ENCODE measurements at places on chromosomes 11 and 22. TPM values are rescaled to one million over a fixed set of nuclear protein-coding genes. Genes with fewer than 3 reads are reported as not detected.

DNA sequence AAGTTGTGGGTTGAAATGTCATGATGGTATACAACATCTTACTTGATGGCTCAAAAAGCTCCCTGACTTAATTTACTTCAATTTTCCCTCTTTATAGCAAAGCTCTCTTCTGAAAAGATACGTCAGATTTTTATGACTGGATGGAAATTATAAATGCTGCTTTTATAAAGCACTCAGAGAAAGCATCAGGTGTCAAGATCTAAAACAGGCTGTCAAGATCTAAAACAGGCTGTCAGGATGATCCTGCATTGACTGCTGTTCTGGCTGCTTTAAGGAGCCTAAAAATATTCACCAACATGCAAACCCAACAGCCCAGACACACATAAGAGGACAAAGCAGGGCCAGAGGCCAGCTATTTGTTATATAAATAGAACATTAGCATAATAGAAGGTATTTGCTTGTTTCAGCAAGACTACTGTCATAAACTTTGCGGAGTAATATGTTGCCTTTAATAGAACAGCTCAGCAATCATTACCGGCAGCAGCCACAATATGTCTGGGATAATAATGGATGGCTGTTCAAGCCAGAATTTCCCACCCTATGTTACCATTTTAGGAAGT lies 77.3 kb upstream of the ANO5 start:
- DNase-seq = no peak

DNA sequence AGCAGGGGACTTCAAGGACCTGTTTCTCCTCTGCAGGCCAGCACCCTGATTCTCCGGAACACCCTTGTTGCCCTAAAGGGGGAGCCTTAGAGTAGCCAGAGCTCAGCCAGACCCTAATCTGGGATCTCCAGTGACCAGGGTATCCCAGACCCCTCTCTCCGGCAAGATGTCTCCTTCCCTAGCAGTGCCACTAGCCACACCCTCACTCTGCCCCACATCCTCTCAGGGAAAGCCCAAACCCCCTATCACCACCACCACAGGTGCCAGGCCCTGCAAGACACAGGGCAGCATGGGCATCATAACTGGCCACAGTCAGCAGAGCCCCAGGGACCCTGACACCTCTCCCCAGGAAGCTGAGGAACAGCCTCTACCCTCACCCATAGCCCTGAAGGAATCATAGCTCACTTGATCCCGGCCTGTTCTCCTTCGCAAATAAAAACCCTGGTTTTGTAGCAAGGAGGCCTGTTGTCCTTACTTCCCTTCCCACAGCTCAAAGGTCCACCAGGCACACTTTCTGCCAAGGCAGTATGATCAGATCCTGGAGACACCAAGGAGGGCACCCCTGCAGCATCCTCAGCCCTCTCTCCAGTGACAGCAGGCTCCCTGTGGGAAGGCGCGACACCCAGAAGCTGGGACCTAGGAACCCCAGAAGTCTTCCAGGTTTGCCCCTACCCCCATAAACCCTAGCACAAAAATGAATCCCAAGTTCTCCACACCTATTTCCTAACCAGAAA lies 4.6 kb downstream of the CFL1 start:
- DNase-seq = no peak

DNA sequence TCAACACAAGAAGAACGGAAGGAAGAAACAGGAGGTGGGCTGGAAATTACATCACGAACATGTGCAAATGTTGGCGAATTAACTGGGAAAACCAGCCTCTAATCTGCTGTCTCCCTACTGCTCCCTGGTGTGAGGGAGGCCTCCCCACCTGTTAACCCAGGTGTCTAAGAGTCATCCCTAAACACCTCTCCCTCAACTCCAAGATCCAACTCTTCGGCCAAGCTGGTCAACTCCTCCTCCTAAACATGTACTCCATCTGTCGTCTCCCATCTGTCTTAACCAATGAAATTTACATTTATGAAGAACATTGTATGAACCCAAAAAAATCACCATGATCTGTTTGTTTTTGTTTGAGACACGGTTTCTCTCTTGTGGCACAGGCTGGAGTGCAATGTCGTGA lies 154.2 kb downstream of the LARGE1 start:
- DNase-seq = no peak

DNA sequence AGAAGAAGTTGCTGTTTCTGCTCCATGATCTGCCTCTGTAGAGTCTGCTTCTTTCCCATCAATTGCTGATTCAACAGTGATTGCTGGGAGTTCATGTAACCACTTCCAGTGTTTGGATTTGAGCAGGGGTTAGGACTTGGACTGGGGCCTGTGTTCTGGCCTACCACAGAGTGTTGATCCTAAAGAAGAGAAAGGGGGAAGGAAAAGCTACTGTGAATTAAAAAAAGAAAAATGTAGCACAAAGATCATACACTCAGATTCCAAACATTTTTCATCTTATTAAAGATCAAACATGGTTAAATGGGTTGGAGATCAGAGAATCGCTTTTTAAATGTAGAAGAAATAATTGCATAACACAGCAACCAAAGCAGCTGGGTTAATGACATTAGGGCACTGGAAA lies 67.6 kb upstream of the MTMR2 start:
- DNase-seq = peak; percentile 15

GRCh38 chr11:2846056-2846455 lies 39.5 kb downstream of the CDKN1C start:
- no peak for DNase-seq

- DNase-seq = no peak
Measured at GRCh38 chr11:115213007-115213406, 291.2 kb downstream of the CADM1 start.

The BRSK2 gene
- not detected for total RNA-seq

GRCh38 chr22:28771195-28771791 lies 1.2 kb upstream of the CCDC117 start:
- peak; percentile 17 for DNase-seq

The RNF121 gene
- total RNA-seq = 33.4 TPM

DNA sequence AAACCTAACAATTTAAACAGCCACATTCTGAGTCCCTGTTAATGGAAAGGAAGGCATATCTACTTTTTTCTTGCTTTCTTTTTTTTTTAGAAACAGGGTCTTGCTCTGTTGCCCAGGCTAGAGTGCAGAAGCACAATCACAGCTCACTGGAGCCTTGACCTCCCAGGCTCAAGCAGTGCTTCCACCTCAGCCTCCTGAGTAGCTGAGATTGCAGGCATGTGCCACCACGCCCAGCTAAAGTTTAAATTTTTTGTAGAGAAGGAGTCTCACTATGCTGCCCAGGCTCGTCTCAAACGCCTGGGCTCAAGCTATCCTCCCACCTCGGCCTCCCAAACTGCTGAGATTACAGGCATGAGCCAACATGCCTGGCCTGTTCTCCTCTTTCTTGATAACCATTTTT lies 25.4 kb downstream of the ARFGAP3 start:
- DNase-seq = no peak

GRCh38 chr11:43908191-43908590 lies 27.6 kb downstream of the ALKBH3 start:
- DNase-seq = no peak

The SCGB1A1 gene
- not detected for total RNA-seq

The SDF2L1 gene
- 44.7 TPM for total RNA-seq

DNA sequence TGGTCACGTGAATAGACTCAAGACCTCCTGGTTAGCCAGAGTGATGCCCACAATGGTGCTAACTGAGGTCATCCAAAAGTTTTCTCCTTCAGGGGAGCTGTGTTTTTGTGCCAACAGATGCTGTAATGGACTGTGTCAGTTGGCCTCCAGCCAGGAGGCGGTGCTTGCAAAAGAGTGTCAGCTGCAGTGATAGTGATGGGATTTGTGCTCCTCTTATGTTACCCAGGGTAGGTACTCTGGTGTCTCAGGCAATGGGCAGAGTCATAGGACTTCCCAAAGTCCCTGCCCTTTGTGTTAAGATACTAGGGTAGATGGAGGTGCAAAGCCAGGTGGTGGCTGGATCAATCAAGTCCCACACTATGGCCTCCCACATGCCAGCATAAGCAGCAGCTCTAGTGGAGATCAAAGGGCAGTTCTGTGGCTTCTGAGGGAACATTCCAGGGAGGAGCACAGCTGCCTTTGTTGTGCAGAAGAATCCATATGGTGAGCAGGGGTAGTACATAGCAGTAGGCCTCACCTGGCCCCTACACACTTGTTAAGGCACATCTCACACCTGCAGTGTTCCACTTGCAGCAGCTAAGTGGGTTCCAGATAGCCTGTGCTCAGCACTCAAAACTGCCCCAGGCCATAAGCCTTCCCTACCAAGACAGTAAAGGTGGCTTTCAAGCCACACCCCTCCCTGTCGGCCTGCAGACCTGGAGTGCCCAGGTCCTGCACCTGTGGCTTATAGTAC lies 9.4 kb upstream of the FANCF start:
- DNase-seq = peak; percentile 56

GRCh38 chr11:12754582-12755234 lies 80.5 kb downstream of the TEAD1 start:
- DNase-seq = peak; percentile 40

GRCh38 chr11:134645576-134645975 lies 233.5 kb upstream of the B3GAT1 start:
- DNase-seq = no peak

GRCh38 chr11:17811352-17811751 lies 76.8 kb downstream of the KCNC1 start:
- no peak for DNase-seq

The CLDN5 gene
- total RNA-seq = not detected

DNA sequence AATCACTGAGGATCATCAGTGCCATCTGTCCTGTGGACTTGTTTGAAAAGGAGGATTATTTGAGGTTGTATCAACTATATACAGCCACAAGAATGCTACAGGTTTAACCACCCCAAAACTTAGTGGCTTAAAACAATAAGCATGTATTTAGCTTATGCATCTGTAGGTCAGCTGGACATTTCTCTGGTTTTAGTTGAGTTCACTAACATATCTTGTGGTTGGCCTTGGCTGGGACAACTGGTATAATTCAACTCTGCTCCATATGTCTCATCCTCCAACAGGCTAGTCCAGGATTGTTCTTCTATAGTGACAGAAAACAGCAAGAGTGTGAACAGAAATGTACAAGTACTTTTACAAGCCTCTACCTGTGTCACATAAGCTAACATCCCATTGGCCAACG lies 49.9 kb upstream of the SOX6 start:
- no peak for DNase-seq

The PHOX2A gene
- not detected for total RNA-seq

DNA sequence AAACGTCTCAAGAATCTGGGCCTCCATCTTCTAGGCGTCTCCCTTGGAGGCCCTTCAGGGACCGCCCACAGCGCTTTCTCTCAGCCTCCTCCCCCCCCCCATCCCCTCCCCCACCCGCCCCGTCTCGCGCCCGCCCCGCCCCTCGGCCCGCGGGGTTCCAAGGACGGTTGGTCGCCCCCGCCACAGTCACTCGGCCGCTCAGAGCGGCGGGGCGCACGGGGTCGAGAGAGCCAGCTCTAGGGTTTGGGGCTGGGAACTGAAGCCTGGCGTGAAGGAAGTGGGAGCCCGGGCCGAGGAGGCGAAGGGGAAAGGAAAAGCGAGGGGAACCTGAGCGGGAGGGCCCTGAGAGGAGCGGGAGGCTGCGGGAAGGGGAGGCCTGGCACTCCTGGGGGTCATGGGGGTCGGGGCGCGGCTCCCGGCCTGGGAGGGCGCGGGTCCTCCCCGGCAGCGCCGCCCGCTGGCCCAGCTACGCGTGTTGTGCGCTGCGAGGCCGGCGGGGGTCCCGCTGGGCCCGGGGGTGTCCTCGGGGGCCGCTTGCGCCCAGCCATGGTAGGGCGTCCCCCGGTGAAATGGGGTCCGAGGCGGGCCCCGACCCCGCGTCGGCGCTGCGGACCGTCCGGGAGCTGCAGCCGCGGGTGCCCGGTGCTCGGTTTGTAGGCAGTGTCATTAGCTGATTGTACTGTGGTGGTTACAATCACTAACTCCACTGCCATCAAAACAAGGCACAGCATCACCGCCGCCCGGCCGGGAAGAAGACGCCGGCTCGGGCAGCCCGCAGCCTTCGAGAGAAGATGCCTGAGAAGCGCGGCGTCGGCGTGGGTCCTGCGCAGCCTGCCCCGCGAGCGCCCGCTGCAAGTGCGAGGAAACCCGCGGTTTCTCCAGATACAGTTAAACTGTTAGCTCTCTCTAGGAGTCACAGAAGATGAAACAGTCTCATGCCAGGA lies at the start of gene BTG4:
BTG4 (minus strand) TSS at position 91 of the 944 bp plus-strand sequence. CDS start 13,610 bp downstream, outside the sequence.
- peak; percentile 56 for DNase-seq

DNA sequence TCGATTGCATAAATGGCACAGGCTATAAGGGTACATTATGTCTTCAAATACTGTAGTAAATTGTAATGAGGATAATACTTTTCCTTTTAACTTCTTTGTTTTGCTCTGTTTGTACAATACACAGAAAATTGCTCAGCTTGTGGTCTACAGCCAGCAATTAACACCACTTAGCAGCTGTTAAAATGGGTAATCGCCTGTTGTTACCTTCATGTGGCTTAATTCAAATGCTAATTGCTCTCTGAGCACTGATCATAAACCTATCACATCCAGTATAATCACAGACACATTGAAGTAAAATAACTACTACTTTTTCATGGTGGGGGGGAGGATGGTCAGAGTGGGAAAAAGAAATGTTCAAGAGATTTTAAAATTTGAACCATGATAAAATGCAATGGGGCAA lies 1164.1 kb upstream of the CNTN5 start:
- no peak for DNase-seq
